Naive thymus-derived CD4-positive, alpha-beta T cell (primary cell): ENCODE measurements at places on chromosomes 3 and 15. TPM values are rescaled to one million over a fixed set of nuclear protein-coding genes. Genes with fewer than 3 reads are reported as not detected.

The CLSTN2 gene
- total RNA-seq = 0.03 TPM in 1 of 2 replicates, not detected in the other

The FSTL1 gene
- total RNA-seq = 0.20 TPM

DNA sequence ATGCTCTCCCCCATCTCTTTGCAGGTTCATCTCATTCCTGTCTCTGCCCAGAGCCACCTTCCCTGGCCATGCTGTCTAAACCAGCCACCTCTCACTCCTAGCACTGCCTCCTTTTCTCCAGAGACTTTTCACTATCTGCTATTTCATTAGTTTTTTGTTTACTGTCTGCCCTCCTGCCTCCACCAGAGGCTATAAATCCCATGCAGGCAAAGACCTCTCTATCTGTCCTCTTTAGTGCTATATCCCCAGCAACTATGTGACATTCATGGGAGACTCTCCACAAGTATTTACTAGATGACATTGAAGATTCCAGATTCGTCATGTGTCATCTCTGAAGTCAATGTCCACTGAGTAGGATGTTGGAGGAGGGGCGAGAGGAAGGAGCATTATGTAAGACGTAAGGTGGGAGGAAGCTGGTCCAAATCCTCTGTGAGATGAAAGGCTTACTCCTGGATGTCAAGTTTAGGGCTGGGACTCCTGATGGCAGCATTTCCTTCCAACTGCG, 3.4 kb upstream of the FAM43A start:
- H3K4me3 ChIP-seq = no peak overlapping the region
- H3K27ac ChIP-seq = no peak overlapping the region
- H3K4me1 ChIP-seq = peaks cover 12% of the 10 kb centered on the region
- H3K36me3 ChIP-seq = no peaks in the 10 kb centered on the region
- no peaks in the 10 kb centered on the region for H3K27me3 ChIP-seq
- no peak for DNase-seq

DNA sequence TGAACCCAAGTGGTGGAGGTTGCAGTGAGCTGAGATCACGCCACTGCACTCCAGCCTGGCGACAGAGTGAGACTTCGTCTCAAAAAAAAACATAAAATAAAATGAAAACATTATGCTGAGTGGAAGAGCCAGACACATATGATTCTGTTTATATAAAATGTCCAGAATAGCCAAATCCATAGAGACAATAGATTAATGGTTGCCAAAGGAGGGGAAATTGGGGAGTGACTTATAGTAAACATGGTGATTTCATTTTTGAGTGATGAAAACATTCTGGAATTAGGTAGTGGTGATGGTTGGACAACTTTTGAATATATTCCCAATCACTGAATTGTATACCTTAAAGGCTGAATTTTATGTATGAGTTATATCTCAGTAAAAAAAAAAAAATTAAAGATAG, 172.0 kb upstream of the BFSP2 start:
- no peaks in the 10 kb centered on the region for H3K36me3 ChIP-seq
- no peak overlapping the region for H3K27ac ChIP-seq
- H3K4me3 ChIP-seq = no peak overlapping the region
- no peak for DNase-seq

DNA sequence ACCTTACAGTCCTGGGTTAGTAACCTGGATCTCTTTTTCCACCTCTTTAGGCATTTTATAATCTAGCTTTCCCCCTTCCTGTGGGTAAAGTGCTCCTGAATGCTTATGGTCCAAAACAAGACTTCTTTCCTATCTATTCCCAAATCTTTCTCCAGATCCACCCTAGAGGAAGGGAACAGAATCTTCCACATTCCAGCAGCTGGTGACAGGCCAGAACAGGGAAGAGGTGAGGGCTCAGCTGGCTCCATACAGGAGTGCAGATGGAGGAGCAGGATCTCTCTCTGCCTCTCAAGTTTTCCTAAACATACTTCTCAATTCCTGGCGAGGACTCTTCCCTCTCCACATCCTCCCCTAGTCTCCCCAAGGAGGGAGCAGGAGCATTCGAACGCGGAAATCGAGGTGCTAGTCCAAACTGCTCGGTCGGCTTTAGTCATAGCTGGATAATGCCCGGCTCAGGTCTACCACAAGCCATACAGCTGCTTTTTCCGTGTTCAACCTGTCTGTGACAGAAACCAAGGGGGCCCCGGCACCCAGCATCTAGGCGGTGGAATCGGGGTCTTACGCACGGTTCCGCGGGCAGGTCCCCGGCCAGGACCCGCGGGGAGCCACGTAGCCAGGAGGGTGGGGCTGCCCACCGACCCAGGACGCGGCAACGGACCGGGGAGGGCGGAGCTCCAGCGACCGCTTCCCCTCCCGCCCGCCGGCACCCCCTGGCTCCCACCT, 4.0 kb downstream of the RASSF1 start:
- H3K27me3 ChIP-seq = no peaks in the 10 kb centered on the region
- DNase-seq = no peak
- peak overlapping the region; percentile 92 for H3K27ac ChIP-seq
- peak overlapping the region; percentile 83 for H3K4me3 ChIP-seq
- peaks cover 43% of the 10 kb centered on the region for H3K4me1 ChIP-seq
